ENCODE measurements at places on chromosomes 11 and 22. TPM values are rescaled to one million over a fixed set of nuclear protein-coding genes. Genes with fewer than 3 reads are reported as not detected.

DNA sequence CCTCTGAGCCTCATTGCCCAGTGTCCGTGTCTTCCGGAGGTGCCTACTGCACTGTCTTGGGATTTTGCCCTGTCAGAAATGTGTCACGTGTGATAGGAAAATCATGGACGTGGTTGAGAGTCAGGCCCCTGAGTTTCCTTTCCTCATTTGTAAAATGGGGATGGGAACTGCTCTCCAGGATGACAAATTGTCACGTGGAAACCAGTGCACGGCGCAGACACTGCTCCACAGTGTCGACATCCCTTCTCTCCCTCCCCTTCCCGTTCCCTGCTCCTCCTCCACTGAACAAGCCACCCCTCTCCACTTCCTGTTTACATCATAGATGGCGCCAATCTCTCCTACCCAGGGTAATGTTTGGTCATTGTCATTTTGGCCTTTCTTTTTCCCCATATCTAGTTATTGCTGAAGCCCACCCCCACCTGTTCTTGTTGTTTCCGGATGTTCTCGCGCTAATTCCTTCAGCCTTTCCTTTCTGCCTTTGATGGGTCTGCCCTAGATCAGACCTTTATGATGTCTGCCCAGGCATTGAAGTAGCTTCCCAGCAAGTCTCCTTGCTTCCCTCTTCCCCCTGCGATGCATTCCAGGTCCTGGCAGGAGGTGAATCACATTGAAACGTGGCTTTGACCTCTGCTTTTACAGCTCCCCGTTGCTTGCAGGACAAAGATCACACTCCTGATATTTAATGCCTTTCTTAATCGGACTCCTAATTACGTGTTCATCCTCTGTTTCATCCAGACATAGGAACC lies 91.8 kb downstream of the TBC1D22A start:
- DNase-seq = no peak

DNA sequence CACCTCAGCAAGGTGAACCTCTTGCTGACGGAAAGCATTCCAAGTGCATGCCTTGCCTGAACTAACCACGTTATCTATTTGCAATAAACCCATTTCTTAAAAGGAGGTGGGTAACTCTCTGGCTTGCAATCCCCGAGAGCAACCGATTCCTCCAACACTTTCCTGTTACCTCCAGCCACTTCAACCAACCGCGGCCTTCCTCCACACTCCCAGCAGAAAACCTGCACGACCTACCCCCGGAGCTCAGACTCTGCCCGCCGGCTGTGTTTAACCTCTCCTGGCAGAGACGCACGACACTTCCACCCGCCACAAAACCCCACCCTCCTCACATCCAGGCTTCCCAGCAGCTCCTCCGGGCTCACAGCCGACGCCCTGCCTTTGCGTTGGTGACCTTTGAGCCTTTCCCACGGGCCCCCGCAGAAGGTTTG lies 708 bp downstream of the SCO2 start:
- DNase-seq = no peak

Gene OR2D2
- total RNA-seq = not detected

Gene CATSPERZ
- not detected for total RNA-seq

GRCh38 chr11:20080032-20080685 lies 80.1 kb downstream of the DBX1 start:
- no peak for DNase-seq

DNA sequence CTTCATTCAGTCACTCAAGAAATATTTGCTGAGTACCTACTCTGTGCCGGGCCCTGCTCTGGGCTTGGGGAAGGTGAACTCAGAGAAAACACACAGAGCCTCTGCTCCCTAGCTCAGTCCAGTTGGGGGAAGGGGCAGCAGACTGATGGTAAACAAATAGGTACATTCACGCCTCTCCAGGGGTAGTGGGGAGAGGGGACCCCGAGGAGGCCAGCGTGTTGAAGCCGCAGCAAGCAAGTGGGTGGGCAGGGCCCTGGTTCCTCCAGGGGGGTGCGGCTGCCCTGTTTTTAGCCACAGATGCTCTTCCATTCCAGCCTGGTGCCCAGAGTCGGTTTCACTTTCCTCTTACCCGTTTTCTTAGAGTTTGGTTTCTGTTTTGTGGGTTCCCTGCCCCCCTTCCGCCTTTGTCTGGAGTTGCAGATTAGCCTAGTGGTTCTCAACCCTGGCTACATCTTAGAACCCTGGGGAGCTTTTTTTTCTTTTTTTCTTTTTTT lies 8.7 kb downstream of the DRAP1 start:
- DNase-seq = no peak

Gene AP2A2
- 58.7 TPM for total RNA-seq

GRCh38 chr11:27860811-27861210 lies 160.6 kb upstream of the BDNF start:
- DNase-seq = no peak

- no peak for DNase-seq
Observed at GRCh38 chr11:71330349-71330748, 78.0 kb upstream of the SHANK2 start.

DNA sequence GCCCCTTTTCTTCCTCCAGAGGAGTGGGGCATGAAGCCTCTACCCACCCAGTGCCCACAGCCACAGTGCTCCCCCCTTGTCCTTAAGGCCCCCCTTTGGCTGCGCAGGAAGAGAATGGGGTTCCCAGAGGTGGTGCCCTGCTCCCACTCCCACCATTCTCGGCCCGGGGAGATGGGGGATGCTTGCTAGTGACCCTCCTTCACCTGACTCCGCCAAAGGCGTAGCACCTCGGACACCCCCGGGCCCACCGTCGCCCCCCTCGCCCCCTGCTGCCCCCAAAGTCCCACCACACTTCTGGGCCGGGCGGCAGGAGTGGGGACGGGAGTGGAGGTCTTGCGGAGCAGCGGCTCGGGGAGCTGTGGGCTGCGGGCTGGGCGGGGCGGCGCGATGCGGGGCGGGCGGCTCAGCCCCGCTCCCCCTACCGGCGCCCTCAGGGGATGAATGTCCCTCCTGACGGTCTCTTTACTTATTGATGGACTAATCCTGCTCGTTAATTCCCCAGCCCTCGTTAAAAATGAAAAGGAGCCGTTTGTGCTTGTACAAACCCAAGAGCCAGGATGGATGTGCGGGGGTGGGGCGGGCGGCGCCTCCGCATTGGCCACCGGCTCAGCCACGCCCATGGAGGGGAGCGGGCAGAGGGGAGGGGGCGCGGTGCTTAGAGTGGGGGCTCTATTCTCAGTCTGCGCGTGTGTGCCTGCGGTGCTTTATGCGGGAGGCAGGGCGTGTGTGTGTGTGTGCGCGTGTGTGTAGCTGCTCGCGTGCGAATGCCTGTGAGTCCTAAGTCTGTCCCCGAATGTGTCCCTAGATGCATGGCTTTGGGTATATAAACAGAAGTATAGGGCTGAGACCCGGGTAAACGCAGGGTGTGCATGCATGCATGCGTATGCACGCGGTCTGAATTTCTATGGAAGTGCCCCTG lies 25.6 kb downstream of the SYT7 start:
- no peak for DNase-seq

Gene MIF
- total RNA-seq = 638 TPM

- no peak for DNase-seq
Observed at GRCh38 chr22:23280356-23281052, 100.2 kb downstream of the BCR start.

Gene RBX1
- total RNA-seq = 54.8 TPM

Gene HBB
- 591 TPM for total RNA-seq

DNA sequence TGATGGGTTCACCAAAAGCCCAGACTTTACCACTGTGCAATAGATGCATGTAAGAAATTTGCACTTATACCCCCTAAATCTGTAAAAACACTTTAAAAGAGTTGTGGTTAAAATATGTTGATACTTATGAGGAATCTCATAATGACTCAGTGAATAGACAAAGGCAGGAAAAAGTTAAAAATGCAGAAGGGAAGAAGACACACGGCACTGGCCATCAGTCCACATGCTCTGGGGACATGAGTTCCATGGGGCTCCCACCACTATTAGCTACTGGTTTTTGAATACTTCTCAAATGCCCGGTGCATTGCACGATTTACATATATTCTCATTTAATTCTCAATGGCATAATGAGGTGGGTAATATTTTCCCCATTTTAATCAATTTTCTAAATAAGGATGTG lies 59.3 kb upstream of the BLID start:
- DNase-seq = no peak

DNA sequence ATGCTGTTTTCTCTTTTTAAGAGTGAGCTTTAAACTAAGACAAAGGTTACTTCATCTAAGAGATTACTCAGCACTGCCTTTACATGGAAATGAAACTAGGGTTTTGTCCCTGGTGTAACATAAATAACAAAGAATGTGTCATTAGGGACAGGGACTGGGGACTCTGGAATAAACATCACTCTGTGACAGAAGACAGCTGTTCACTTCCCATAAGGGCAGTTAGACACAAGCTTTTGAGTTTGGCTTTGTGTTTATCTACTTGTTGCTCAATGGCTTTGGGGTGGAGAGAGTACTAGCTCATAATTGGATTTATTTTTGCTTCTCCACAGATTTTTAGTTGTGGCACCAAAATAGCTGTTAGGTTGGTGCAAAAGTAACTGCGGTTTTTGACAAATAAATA lies 154.5 kb downstream of the OR4C45 start:
- no peak for DNase-seq

- no peak for DNase-seq
Observed at GRCh38 chr11:78767027-78767932, 192.6 kb upstream of the NARS2 start.

Gene IL18
- 48.6 TPM for total RNA-seq

DNA sequence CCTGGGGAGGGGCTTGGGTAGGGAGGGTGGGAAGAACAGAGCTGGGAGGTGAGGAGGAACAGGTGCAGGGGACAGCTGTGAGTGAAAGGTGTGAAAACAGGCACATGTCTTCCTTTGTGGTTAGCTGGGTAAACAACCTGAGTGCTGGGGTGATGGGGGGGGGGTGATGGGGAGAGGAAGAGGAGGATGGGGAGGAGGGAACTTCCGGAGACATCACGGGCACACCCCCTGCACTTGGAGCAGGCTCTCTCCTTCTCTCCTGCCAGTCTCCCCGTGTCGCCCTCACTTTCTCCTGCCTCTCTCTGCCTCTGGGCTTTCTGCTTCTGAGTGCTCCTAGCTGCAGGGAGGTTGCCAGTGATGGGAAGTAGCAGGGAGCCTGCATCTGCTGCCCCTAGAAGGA lies 8.8 kb downstream of the CXCR5 start:
- DNase-seq = no peak

DNA sequence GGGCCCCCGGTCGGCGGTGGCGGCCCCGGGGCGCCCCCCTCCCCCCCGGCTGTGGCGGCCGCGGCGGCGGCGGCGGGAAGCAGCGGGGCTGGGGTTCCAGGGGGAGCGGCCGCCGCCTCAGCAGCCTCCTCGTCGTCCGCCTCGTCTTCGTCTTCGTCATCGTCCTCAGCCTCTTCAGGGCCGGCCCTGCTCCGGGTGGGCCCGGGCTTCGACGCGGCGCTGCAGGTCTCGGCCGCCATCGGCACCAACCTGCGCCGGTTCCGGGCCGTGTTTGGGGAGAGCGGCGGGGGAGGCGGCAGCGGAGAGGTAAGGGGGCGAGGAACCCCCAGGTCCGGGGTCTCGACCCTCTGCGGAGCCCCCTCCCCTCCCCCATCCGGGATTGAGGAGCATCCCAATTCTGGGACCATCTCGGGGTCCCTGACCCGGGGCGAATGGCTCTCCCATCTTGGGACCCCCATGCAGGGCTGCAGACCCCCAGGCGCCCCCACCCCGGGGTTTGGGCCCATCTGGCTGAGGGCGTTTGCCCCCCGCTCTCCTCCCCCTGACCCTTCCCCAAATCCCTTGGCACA lies 431 bp downstream of the KMT2A start:
- no peak for DNase-seq

DNA sequence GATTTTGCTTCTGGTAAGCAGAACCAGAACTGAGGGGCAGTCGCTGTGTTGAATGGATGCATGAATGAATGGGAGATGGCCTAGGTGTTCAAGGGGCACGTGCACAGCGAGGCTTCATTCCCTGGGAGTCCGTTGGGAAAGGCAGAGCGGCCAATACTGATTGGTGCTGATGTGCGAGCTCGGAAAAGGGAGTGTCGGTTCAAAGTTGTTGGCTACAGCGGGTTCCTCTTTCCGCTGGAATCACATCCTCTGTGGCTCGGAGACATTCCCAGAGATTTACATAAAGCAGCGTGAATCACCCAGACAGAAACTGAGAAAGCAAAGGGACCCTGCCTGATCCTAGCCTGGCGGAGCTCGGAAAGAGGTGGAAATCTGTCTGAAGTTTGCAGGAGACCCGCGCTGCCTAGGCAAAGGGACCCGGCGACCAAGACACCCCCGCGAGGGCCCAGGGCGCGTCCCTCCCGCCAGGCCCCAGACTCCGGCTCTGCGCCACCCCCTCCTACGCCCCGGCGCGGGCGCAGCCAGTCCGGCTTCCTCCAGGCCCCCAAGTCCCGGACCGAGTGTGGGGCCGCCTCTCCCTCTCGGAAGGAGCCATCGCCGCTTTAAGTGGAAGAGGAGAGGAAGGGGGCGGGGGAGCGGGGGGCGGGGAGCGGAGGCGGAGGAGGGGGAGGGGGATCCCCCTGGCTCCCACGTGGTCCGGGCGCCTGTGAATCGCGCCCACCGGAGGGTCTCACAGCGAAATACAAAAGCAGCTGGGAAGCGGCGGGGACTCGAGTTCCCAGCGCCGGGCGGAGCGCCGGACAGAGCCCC lies at the start of gene FJX1:
Gene FJX1, plus strand, starts transcription at position 774 of the 810 bp plus-strand sequence. CDS start 177 bp downstream, outside the sequence.
- no peak for DNase-seq

GRCh38 chr22:22343581-22344296 lies 99.2 kb downstream of the VPREB1 start:
- no peak for DNase-seq

DNA sequence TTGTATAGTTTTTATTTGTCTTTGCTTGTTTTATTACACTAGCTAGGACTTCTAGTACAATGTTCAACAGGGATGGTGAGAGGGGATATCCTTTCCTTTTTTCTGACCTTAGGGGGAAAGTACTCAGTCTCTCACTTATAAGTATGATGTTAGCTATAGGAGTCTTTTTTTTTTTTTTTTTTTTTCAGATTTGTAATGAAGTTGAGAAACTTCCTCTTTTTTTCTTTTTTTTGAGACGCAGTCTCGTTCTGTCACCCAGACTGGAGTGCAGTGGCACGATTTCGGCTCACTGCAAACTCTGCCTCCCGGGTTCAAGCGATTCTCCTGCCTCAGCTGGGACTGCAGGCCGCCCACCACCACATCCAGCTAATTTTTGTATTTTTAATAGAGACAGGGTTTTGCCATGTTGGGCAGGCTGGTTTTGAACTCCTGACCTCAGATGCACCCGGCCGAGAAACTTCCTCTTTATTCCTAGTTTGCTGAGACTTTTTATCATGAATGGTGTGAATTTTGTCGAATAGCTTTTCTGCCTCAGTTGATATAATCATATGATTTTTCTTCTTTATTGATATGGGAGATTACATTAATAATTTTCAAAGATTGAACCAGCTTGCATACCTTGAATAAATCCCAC lies 10.9 kb downstream of the TRIM22 start:
- no peak for DNase-seq

Gene OR51E2
- total RNA-seq = 0.98 TPM

DNA sequence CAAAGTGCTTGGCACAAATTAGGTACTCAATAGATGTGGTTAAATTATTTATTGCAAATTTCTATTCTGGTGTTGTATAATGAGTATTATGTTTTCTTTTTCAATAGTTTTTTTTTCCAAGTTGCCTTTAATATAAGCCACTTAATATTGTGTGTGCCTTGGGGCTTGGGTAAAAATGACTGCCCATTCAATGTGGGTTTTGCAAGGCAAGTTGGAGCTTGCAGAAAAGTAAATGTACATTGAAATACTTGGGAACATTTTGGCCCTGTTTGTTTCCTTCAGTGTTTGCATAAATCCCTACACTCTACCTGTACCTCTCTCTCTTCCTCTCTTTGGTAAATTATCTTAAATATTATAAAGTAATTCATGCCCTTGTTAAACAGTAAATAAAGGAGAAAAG lies 2.1 kb upstream of the CCDC81 start:
- DNase-seq = no peak

Gene TP53AIP1
- total RNA-seq = 3.7 TPM

GRCh38 chr11:83112886-83113285 lies 41.2 kb upstream of the RAB30 start:
- no peak for DNase-seq

Gene C11orf42
- total RNA-seq = not detected

Measured in vagina (tissue), 2 donors.